ENCODE measurements at places on chromosomes 6 and 20.

- no peak for DNase-seq
Observed at GRCh38 chr6:10564975-10565673, 44.0 kb downstream of the GCNT2 start.

GRCh38 chr20:7257692-7258466 lies 490.4 kb downstream of the BMP2 start:
- no peak for DNase-seq

DNA sequence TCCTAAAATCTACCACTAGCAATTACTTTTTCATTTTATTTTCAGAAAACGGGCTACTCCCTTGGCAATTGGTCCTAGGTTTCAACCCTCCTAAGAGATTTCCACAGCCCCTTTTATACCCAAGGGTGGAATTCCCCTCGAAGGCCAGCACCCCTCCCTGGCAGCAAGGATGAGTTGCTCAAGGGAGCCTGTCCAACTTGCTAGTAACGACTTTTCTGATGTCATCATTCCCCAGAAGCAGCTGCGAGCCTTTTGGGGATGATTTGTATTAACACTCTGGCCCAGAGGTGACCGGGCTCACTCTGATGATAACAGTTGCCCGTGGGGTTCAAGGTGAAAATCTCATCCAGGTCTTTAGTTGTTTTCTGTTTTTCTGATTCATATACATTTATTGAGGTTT lies 30.7 kb upstream of the NAA20 start:
- DNase-seq, result no peak

GRCh38 chr6:42137194-42137753 lies 5.1 kb downstream of the C6orf132 start:
- DNase-seq, result no peak

DNA sequence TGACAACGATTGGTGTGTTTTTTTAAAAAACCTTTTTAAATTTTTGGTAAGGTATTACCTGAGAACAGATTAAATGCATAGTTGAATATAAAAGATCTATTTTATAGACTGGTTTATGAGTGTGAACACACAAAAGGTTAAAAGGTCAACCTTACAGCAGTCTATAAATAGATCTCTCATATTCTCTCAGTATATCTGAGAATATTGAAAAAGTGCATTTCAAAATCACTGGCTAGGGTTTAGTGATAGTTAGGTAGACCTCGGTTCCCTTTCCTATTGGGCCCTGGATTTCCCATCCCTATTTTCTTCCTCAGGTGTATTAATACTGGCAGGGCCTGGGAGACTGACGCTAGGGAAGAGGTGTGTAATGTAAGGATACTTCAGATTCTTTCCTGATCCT lies 723 bp upstream of the ZNF451 start:
- no peak for DNase-seq

GRCh38 chr6:137358273-137358672 lies 135.9 kb downstream of the OLIG3 start:
- no peak for DNase-seq

- no peak for DNase-seq
Observed at GRCh38 chr20:25497586-25498279, 87.6 kb downstream of the NINL start.

- DNase-seq, result no peak
Observed at GRCh38 chr6:153015094-153015640, 12.7 kb upstream of the MTRF1L start.

- no peak for DNase-seq
Observed at GRCh38 chr20:21623074-21623780, 82.2 kb upstream of the PAX1 start.

DNA sequence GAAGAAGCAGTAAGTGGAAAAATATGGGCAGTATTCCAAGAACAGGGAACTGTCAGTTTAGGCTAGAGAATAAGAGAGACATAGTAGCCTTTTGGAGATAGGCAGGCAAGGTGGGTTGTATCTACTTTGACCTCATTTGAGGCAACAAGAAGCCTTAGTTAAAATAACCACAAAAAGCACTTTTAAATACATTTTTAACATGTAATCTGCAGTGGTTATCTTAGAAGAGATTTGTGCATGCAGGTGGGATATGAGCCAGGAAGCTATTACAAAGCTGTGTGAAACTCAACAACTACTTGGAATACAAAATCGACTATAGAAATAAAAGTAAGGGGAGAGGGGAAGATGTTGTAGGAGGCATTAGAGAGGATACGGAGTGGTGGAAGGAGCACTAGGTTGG lies 143.7 kb upstream of the MCHR2 start:
- no peak for DNase-seq

DNA sequence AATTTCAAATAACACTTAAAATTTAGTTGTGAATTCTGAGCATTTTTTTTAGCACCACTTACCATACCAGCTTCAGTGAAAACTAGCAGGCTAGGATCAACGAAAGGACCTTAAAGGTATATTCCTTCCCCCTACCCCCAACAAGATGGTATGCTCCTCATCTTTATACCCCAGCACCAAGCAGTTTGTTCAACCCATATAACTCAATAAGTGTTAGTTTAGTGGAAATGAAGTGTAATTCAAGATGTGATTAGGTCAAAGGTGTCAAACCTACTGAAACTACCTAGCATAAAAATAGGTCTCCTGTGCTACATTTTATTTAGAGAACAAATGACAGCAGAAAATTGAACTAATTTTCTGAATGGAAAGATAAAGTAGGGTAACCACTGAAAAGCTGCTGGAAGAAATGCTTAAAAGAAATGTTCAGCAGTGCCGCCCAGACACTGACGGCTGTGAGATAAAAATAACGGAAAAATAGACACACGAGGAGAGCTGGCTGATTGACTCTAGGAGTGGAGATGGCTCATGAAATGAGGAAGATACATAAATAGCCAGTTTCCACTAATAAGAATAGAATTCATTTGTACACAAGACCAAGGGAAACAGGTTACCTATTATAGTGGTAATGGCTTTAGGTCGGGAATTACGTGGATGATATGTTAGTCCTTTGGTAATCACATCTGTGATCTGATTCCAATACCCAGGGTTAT lies 94.8 kb downstream of the IPCEF1 start:
- no peak for DNase-seq

DNA sequence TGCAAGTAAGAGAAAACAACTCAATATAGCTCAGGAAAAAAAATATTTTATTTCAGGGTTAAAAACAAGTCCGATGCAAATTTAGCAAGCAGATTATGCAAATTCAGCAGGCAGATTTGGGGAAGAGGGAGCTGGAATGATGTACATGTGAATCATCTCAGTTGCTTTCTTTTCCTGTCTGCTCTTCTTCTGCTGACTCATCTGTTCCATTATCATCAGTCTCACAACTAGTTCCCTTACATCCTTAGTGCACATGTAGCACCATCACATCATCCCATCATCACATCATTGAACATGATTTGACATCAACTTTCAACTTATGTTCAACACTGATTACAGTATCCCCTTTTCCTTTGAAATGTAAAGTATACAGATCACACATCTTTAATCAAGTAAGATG lies 11.5 kb upstream of the DEFB113 start:
- DNase-seq, result no peak

DNA sequence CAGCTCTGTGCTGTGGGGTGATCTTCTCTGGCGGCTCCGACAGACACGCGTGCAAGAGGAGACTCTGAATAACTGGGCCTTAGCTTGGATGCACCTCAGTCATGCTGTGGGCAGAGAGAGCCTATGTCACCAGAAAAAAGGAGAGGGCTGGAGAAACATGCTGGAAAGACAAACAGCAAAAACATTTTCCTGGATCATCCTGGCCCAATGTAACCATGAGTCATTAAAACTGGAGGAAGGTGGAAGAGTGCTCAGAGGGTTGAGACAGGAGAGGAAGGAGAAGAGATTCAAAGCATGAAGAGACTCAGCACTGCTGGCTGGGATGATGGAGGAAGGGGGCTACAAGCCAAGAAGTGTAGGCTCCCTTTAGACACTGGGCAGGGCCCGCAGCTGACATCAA lies 292.0 kb downstream of the CDH26 start:
- no peak for DNase-seq

GRCh38 chr6:25138233-25138933 lies 140.8 kb upstream of the CARMIL1 start:
- no peak for DNase-seq

GRCh38 chr6:40160826-40161225 lies 226.6 kb upstream of the MOCS1 start:
- DNase-seq, result no peak

DNA sequence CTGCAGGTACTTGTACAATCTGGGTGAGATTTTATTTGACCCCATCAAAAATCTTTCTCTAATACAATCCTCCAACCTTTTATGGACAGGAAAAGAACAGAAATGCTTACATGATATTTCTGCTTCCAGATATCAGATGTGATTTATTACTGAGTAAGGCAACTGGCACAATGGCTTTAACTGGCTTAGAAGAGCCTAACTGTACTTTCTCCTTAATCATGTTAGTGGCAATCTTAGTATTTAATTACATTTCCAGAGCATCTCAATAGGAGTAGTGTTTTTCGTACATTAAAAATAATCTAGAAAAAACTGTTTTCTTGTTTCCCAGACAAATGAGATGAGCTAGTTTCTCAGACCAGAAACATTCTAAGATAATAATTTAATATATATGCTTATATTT lies 251.6 kb downstream of the KCNQ5 start:
- DNase-seq, result no peak

DNA sequence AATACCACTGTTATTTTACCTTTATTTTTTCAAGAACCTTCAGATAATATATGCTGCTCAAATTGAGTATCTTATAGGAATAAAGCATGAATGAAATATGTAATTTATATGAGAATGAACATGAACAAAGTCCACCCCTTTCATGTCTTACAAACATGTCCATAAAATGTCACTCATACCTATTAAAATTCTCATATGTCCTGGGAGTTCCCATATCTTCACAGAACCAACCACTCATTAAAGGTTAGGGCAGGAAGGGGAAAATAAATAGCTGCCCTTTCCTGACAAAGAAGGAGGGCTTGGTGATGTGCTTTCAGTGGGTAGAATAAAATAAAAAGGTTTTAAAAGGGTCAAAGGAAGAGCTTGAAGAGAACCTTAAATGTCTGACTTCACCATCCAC lies 125.3 kb downstream of the BTBD9 start:
- DNase-seq, result no peak

GRCh38 chr6:167543602-167544497 lies 219.0 kb downstream of the TTLL2 start:
- DNase-seq, result no peak

DNA sequence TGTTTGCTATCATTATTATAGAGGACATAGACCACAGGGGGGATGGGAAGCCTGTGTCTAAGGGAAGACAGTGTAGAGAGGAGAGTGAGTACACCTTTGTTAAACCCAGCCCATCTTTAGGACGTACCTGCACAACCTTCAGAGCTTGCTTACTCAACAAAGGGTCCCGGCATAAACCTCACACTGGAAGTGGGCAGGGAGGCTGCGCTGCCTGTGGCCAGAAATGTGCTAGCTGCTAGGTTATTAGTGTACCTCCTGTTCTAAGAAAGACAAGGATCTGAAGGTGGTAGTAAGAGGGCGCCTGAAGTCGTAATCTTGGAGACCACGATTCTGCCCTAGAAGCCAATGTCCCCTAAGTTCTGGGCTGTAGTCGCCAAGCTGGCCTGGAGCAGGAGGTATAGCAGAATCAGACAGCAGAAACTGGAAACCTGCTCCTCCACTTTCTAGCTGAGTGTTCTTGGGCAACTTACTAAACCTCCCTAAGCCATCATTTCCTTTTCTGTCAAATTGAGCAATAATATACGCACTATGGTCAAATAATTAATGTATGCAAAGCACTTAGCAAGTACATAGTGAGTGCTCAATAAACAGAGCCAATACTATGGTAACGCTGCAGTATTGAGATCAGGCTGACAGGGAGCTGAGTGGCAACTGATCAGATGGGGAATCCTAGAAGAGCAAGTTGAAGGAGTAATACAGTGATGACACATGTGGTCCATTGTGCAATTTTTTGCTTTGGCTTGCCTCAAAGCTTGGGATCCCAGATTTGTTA lies 16.8 kb upstream of the AKIRIN2 start:
- no peak for DNase-seq

DNA sequence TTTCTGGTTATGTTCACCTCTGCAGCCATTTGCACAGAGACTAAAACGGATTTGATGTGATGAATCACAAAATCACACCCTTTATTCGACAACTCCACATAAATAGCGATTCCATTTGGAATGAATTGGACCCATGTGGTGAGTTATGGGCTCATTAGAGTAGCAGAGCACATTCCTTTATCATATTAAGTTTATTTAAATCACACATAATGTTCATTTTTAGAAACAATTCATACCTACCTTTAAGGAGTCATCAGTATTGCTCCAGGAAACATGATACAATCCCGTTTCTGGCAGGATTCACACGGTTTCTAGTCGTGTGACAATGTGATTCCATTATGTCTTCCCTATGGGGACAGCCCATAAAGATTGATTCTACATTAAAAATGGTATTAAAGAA lies 303.5 kb downstream of the CDH4 start:
- DNase-seq, result no peak

GRCh38 chr6:24431045-24431451 lies 28.3 kb downstream of the MRS2 start:
- DNase-seq, result peak; percentile 37

DNA sequence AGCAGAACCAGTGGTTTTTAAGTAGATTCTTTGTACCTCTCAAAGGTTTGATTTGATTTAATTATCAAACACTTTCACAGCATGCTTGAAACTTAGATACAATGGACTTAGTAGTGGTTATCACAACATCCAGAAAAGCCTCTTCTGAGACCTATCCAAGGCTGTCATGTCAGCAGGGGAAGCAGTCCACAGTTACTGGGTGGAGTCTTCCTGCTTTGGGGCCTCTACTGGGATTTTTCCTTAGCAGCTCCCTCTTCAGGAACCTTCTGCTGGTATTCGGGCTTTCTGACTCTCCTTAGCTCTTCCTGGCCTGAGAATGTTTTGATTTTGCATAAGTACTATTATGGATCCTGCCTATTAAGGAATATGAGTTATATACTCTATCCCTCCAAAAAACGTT lies 36.0 kb downstream of the ARFGEF2 start:
- DNase-seq, result no peak

Measured in D721Med (cell line).